GM13977 (cell line): ENCODE measurements at places on chromosomes 2 and 18.

DNA sequence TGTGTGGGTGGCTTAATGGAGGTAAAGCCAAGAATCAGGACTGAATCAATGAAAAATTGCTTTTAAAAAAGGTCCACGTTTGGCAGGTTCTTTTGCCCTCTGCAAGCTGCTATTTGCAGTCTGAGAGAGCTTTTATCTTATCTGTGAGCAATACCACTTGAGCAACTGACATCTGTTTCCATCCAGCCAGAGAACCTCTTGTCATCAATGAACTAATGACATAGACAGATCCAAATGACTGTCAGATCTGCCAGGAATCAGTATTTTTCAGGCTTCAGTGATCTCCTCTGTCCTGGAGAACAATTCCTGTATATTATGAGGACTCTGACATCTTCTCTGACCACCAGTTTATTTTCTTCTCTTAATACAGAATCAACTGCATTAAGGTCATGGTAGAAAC lies 608.1 kb downstream of the LRP1B start:
- no peak for DNase-seq

DNA sequence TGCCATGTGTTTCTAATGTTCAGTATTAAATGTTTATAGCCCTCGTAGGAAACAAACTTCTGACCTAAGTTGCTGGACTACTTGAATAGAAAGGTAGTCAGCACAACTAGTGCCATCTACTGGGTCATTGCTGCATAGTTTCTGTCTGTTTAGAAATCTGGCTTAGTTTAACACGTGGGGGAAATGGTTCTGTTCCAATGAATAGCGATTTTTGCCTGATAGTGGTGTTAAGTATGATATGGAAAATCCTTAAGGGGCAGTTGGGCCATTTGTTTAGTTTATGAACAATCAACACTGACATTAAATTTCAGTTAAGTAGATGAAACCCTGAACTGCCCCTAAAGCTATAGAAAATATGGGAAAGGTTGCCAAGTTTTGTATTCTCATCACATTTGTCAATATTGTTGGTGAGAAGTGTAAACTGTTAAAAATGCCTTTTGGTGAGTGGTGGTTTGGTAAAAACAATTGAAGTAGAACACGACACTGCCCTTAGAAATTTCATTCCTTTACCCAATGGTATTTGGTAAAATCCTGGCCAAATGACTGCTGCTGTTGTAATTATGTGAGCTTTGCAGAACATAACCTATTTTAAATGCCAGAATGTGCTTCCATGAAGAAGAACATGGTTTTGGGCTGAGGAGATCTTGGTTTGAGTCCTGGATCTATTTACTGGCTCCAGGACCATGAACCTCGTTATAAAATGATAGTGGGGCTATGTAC lies 13.2 kb downstream of the NABP1 start:
- DNase-seq, result peak; percentile 75

DNA sequence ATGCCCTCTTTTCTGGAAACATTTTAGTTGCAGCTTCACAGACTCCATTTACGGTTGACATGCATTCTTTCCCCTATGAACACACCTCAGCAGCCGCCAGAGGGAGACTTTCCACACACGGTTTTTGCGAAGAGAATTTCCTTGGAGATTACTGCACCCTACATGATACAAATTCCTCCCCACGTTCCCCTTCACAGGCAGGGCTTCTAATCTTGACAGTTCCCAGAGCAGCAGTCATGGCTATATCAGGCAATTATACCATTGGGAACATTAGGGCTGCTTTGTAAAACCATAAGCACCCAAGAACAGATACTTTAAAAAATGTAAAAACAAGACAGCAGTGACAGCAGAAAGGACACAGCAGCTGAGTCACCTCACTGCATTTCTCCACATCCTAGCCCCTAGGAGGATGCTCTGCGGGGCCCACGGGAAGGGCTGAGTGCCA lies 253.8 kb downstream of the TGIF1 start:
- peak; percentile 26 for DNase-seq

DNA sequence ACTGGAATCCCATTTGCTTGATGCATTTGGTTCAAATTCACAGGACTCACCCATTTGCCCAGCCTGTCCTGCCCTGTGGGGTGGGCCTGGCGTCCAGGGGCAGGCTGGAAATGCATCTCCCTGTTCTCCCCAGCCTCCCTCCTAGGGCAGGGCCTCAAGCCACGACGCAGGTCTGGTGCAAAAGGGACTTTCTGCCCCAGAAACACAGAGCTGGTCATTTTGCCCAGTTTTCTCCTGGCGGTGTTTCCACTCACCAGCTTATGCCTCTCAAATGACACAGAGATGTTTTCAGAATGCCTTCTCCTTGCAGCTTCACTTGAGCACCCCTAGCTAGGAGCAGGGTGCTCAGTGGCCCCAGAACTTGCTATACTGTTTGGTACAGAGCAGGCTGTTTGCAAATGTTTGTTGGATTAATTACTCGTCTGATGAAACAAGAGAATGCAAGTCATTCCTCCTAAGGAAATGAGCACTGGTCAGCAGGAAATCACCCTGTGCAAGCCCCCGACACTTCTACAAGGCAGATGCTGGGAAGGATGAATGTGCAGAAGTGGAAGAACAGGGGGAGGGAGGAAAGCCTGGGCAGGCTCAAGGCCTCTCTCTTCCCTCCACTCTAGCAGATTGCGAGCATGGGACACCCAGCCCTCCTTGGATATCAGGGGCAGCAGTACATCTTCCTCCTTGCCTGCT lies 164.3 kb upstream of the APCDD1 start:
- DNase-seq, result no peak

- no peak for DNase-seq
Observed at GRCh38 chr18:59718108-59718463, 20.9 kb upstream of the CCBE1 start.

- DNase-seq, result no peak
Observed at GRCh38 chr2:33267756-33268155, 208.7 kb upstream of the RASGRP3 start.

- DNase-seq, result no peak
Observed at GRCh38 chr18:60892855-60893254, 440.4 kb upstream of the CDH20 start.

GRCh38 chr2:78967294-78967693 lies 58.2 kb upstream of the REG3G start:
- DNase-seq, result no peak

GRCh38 chr18:68354176-68354575 lies 360.7 kb downstream of the TMX3 start:
- DNase-seq, result no peak

GRCh38 chr2:74448771-74449170 lies 6.1 kb upstream of the INO80B start:
- no peak for DNase-seq

DNA sequence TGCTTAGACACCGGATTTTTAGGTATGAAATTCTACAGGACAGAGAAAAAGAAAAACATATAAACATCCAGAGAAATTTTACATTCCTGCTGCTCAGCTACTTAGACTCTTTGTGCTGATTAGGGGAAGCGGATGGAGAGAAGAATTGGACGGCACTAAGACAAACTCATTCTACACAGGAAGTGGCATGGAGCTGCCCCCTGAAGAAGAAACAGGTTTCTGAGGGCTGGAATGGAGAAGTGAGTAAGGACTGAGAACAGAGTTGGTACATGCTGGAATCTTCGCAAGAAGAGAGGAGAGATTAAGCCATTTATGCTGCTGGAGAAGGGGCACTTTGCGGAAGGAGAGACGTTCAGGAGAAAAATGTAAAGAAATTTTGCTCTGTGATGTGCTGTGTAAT lies 253.0 kb upstream of the ERBB4 start:
- DNase-seq, result no peak

GRCh38 chr2:135984199-135985017 lies 1.0 kb downstream of the DARS1 start:
- DNase-seq, result peak; percentile 54

DNA sequence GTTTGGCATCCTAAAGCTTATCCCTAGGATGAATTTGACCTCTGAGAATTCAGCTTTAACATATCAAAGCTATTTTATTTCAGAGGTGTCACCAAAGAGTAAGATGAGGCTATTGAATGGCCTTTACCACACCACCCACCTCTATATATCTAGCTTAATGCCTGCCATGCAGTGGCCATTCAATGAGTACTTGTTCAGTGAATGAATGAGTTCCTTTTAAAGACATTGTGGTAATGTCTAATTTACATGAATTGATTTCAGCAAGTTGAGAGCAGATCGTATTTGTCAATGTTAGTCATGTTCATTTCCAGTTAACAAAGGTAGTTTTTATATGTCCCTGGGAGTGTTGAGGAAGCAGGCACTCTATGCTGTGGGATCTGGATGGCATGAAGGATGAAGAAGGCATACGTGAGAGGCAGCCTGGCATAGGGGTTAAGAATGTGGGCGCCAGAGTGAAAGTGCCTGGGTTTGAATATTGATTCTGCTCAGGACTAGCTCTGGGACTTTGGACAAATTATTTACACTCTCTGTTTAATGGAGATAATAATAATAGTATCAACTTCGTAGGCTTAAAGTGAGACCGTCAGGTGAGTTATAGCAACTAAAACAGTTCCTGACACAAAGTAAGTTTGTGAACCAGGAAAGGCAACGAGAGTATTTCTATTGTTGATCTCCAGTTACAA lies 434.1 kb upstream of the CHST9 start:
- no peak for DNase-seq

GRCh38 chr2:7956126-7956689 lies 725.6 kb upstream of the ID2 start:
- DNase-seq, result no peak

GRCh38 chr2:66851449-66851872 lies 416.5 kb downstream of the MEIS1 start:
- no peak for DNase-seq

GRCh38 chr2:26483957-26484565 lies 6.1 kb upstream of the OTOF start:
- no peak for DNase-seq

DNA sequence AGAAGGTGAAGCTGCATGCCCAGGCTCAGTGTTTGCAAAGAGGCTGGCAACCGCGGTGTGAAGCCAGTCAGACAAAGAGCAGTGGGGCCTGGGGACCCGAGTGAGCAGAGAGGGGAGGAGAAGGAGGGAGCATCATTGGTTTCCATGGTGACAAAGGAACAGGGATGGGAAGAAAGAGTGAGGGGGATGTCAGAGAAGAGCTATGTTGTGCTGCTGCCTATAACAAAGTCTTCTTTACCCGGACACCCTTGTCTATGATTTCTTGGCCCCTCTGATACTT lies 14.5 kb downstream of the TMEM247 start:
- no peak for DNase-seq

DNA sequence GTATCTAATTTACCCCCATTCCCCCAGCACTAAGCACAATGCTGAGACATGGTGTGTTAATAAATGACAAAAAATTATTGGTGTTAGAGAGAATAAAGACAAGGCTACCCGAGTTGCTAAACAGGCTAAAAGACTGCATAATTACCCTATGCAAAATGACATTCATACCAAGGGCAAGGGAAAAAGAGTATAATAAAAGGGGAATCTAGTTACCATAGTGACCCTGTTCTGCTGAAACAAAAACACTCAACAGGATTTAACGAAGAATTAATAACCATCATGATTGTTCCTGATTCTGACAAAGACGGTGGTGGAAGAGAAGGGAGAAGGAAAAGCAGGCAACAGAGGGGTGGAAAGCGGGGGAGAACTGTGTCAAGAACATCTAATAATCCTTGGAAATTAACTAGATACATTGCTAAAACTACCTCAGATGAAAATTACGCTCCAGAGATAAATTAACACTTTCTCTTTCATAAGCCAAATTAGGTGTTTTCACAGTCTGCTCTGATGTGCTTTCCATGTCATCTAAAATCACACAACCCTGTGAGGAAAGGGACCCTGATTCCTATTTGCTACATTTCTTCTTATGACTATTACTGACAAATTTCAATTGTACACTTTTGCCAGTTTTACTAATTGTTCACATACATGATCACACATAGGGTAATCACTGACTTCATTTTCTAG lies 25.5 kb downstream of the TTR start:
- peak; percentile 20 for DNase-seq

DNA sequence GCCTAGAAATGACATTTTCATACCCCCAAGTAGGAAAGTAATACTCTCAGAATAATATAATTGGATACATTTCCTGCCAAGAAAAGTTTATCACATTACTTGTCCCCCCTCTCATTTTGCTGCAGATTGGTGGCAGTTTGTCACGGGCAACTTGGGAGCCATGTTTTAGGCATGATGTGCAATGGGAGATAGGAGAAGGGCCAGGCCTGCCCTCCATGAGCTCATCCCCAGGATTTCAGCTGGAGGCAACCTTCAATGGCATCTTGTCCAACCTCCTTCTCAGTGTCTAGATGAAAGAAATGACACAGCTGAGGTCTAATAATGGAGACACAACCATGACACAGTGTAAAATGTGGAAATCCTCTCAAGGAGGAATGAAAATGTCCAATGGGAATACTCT lies 11.4 kb upstream of the RAB31 start:
- DNase-seq, result no peak

DNA sequence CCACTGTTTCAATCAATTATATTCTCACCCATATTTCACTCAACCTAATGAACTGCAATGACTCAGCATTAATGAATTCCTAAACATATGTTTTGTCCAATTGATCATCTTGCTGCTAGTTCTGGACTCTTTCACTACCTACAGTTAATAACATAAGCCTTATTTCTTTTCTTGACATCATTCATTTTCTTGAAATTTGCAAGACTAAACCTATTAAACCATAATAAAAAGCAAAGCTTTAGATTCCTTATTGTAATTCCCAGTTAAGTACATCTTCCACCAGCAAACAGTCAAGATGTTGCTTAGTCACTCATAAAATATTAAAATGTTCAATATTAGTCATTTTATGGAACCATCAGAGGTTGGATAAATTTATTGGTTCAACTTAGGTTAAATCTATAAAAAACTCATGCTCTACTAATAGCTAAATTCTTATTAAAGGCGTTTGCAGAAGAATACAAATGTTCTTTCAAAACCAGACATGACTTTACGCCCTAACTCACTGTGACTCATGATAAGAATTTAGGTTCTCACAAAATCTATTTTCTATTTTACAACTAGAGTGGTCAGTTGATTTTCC lies 599.4 kb downstream of the RNF144A start:
- DNase-seq, result no peak

GRCh38 chr18:25310045-25310444 lies 41.9 kb downstream of the ZNF521 start:
- no peak for DNase-seq

DNA sequence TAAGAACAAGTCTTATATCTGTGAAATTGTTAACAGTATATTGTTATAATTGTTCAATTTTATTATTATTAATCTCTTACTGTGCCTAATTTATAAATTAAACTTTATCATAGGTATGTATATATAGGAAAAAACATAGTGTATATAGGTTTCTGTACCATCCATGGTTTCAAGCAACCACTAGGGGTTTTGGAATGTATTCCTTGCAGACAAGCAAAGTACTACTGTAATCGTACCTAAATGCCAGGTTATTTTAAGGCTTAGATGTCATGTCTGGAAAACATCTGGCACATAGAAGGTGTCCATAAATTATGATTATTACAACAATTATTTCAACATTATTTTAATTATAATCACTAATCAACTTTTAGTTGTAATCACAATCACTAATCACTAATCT lies 8.4 kb downstream of the ITSN2 start:
- DNase-seq, result no peak

- DNase-seq, result peak; percentile 74
Observed at GRCh38 chr18:44680273-44681075, at the start of gene SETBP1. TSS of gene SETBP1 (plus strand) at chr18:44680888. CDS start at chr18:44701347, 20,459 bp downstream.
